ENCODE measurements at places on chromosomes 1 and 21.

DNA sequence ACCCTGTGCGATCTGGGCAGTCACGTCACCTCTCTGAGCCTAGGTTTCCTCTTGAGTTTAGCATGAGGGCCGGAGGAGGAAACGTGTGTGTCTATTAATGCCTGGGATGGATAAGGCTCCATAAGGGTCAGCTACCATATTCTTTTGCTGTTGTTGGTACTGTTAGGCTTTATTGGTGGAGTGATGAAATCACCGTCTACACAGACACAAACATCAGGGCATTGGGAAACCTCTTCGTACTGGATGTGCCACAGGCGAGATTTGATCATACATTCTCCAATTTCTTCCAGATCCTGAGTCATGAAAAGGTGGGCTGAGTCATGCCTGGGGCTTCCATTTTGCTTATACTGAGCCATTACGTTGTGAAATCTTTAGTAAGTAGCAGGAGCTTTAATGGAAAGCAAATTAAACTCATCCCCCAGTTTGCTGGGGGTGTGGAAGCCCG, 24.9 kb upstream of the GRHL3 start:
- DNase-seq, result no peak

DNA sequence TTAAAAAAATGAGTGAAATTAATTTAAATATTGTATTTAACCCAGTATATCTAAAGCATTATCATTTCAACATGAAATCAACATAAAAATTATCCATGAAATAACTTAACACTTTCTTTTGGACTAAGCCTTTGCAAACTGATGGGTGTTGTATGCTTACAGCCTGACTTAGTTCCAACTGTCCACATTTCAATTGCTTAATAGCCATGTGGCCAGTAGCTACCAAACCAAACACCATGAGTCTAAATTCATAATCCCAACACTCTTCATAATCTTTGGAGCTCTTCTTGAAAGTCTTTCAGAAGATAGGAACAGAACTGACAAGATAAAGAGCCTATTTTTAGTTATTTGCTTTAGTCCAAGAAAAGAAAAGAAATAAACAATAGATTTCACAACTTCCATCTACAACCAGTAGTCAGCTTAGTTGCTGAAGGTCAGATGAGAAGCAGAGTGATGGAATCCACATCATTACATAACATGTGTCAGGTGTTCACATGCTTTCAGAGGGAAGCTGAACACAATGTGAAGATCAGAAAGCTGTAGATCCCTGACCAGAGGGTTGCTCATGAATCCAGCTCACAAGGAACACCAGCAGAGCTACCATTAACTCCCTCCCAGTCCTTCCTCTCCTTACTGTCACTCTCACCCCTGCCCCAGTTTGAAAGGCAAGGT, 144.0 kb upstream of the ZNF648 start:
- no peak for DNase-seq

DNA sequence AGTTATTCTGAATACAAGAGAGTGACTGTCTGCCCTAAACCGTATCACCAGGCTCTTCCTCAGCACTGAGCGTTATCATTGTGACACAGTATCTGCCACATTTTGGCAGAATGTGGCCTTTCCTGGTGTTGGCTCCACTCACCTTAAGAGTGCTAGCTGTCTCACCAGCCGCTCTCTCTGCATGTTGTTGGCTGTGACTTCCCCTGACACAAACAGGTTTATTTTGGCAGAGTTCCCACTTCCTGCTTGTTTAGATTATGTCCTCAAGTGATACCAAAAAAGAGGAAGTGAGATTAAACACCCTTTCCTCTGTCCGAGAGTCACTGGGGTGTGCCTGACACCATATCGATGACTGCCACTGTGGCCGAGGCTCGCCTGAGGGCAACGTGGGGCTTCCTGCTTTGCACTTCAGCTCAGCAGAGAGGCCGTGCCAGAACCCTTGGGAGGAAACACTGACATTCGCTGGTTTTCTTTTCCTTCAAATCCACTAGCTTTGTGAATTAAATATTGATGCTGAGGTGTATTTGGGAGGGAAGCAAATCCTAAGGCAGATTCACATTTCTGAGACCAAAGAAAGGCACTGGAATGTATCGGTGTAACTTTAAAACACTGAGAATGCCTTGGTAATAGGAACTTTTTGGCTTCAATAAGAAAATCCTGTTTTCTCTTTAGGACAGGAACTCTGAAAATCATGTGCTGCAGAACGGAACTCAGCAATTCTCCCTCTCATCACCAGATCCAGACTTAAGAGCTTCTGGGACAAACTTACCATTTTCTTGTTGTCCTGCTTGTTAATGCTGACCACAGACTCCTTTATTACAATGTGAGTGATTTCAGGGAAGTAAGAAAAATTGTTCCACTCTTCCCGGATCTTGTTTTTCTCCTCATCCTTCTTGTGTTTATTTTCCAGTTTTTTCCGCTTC, 102.1 kb downstream of the JAK1 start:
- peak; percentile 32 for DNase-seq

DNA sequence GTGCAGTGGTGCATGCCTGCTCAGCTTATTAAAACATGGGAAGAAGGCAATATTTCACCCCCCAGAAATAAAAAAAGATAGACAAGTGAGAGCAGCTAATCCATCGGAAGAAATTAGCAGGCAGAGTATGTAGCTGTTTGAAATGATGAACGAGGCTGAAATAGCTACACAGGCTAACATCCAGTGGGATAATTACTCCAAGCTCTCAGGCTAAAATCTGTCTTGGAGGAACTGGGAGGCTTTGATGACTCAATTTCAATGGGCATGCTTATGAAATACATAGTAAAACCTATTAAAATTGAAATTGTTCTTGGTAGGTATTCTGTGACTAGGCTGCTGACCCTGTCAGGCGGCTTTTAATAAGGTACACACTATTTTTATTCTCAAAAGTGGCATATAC, 84.1 kb upstream of the RRP15 start:
- DNase-seq, result no peak

GRCh38 chr1:204455831-204456145, 38.8 kb downstream of the PIK3C2B start:
- no peak for DNase-seq

DNA sequence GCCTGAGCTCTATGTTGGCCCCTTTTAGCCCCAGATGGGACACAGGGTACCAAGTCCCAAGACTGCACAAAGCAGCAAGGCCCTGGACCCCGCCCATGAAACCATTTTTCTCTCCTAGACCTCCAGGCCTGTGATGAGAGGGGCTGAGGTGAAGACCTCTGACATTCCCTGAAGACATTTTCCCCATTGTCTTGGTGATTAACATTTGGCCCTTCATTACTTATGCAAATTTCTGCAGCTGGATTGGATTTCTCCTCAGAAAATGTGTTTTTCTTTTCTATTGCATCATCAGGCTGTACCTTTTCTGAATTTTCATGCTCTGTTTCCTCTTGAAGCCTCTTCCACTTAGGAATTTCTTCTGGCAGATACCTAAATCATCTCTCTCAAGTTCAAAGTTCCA, 8.2 kb upstream of the PSMA5 start:
- DNase-seq, result no peak
